KBM-7 (cell line): ENCODE measurements at places on chromosomes 7 and 10.

GRCh38 chr7:23133797-23134196, 28.2 kb downstream of the KLHL7 start:
- DNase-seq: no peak

GRCh38 chr10:30011956-30012647, 47.3 kb downstream of the JCAD start:
- no peak for DNase-seq

DNA sequence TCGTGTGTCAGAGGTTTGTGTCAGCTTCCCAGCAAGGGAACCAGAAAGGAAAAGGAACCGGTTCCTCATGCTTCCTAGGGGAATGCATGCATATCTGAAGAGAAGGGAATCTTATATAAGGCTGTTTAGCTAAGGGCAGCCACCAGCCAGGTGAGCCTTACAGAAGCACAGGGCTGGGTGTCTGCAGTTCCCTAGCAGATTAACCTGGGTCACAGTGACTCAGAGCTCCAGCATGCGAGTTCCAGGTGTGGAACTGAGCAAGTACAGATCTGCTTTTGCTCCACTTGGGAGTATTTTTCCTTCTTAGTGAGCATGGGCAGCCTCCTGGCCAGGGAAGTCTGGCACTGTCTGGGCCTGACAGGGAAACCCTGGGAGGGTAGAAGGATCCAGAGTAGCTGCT, 957 bp upstream of the ANKRD2 start:
- DNase-seq: no peak

DNA sequence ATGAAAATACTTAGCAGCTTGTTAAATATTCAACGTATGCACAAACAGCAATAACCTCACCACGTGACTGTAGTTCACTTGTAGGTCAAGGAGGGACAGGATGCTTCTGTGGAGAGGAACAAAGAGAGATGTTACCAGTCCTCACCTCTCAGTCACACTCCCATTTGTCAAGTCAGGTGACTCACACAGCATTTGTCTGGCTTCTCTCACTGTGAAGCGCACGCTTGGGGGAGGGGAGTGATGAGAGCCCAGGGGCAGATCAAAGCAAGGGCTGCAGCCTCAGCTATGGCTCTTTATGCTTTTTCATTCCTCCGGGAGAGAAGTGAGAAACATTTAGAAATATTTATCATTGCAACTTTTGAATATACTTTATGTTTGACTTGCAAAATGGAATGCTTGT, 2.9 kb upstream of the RBM20 start:
- DNase-seq: no peak

DNA sequence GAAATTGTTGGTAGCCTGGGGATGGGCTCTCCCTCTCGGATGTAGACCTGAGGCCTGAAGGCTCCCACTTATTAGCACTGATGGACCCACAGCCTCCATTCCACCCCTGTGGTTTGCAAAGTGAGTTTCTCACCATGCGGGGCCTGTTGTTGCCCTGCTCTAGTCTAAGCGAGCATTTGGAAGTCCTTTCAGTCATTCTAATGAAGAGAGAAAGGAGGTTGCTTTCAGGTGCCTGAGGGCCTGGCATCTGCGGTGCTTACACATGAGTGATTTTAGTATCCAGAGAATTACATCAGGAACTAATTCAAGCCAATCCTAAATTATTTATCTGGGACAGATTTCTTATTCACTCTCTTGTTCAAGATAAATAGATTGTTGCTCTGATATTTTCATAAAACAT, 61.6 kb downstream of the NAMPT start:
- no peak for DNase-seq

DNA sequence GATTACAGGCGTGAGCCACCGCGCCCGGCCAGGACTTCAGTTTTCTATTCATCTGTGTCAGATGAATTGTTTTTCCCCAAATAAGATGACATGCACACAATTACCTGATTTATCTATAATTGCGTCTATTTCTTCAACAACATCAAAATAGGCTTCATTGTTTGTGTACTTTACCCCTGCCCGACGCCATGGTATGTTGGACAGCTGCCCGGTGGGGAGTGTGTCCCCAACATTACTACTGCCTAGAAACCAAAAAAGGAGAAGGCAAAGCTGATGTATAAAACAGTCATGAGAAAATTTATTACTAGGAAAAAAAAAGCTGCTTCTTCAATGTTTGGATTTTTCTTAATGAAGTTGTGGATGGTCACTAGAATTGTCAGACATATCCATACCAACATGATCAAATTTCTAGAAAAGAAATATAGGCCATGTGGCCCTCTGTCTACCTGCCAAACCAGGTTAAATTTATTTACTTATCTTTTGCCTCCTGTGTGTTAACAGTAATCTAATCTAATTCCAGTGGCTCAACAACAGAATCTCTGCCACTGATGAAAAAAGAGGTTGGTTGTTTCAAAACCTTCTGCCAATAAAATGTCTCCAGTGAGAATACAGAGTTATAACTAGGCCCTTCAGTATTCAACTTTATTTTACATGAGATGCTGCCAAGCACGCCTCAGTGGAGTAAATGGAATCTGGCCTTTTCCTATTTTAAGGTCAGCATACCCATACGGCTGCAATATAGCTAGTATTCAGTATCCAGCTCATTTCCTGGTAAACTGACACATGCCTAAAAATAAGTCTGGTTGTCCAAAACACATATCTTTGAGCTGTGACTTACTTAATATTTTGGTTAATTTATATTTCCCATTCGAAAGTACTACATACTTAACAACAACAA, 16.5 kb downstream of the AP3M1 start:
- DNase-seq: no peak

DNA sequence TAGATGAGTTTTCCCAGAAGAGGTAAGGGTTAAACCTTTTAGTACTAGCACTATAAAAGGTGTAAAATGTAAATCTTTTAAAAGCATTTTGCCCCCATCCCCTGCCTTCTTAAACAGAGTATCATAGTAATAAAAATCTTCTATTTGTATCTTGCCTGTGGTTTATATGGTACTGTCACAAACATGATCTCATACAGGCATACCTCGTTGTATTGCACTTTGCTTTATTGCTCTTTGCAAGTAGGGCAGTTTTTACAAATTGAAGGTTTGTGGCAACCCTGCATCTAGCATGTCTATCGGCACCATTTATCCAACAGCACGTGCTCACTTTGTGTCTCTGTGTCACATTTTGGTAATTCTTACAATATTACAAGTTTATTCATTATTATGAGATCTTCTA, 198.8 kb upstream of the YAE1 start:
- DNase-seq: no peak

DNA sequence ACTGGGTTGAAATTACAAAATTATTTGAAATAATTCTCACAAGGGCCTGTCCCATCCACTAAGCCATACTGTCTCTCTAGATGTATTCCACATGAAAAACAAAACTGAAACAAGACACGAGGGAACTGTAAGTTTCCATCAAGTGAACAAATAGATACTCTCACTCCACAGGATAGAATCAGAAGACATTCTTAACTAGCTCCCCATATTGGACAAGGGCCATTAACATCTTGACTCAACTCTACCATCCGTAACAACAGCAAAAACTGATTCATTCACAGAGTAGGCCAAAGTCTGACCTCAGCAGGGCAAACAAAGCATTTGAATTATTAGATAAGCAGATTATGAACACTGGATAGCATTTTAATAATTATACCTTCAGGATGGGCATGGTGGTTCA, 29.1 kb downstream of the UBE2H start:
- DNase-seq: no peak

- no peak for DNase-seq
Observed at GRCh38 chr10:110843796-110844616, 27.7 kb upstream of the PDCD4 start.

GRCh38 chr10:79405221-79405994, 40.0 kb downstream of the ZCCHC24 start:
- DNase-seq: no peak

GRCh38 chr7:84368122-84368521, 173.5 kb upstream of the SEMA3A start:
- DNase-seq: no peak

DNA sequence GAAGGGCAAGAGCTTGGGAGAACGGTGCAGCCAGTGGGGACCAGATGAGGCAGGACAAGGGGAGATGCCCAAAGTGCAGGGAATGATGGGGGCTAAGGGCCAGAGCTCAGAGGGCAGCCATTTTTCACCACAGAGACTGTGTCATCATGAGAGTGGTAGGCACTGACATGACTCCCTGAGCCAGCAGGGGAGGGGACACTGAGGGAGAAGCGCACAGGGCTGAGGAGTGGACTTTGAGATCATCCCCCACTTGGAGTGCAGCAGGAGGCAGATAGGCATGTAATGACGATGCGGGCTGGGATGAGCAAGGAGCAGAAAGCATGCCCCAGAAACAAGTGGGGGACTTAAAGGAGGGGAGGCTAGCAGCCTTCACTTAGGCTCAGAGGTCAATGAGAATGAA, 5.2 kb upstream of the SMKR1 start:
- no peak for DNase-seq

- DNase-seq: no peak
Observed at GRCh38 chr10:75234683-75235374, 928 bp downstream of the COMTD1 start.

- DNase-seq: no peak
Observed at GRCh38 chr10:17536221-17536620, 81.0 kb downstream of the HACD1 start.

DNA sequence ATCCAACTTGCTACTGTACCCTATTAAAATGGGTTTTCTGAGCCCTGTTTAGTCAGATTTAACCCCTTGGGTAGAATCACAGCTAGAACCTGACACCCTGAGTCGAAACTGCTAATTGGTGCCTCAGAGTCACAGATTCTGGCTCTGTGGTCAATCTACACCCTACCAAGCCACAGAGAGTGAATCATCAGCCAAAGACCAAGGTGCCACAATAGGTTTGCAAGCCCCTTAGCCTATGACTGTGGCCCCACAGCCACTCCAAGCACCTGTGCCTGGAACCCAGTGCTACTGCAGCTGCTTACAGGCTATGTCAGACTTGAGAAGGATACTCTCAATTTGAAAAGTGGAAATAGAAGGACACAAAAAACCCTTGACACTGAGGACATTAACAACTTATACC, 202.8 kb upstream of the KCND2 start:
- DNase-seq: no peak

GRCh38 chr7:122544463-122544862, 154.5 kb downstream of the RNF133 start:
- peak; percentile 47 for DNase-seq

- no peak for DNase-seq
Observed at GRCh38 chr7:116842371-116842770, 20.0 kb upstream of the CAPZA2 start.

- DNase-seq: no peak
Observed at GRCh38 chr7:4665661-4666060, 16.4 kb upstream of the FOXK1 start.

GRCh38 chr7:4240042-4240441, 442.1 kb upstream of the FOXK1 start:
- DNase-seq: no peak

DNA sequence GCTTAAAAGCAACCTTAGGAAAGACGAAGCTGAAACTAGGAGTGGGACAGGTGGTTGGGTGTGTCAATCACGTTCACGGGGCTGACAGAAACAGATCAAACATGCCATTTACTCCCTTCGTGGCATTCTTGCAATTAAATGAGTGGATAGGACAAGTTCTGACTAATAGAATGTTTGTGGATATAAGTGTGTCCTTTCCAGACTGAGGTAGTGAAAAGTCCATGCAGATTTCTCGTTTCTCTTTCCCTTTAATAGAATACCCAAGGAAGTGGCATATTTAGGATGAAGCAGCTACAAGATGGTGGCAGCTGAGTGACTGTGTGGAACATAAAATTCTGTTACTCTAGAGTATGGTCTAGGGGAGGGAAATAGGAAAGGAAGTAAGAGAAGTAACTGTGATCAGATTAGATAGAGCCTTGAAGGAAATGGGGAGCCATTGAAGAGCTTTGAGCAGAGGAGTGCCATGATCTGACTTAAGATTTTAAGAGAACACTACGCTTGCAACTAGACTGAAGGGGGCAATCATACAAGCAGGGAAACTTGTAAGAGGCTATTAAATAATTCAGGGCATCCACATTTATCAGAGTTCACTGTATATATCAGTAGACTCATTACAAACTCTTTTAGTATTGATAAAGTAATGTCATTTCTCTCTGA, 46.3 kb upstream of the HYAL4 start:
- DNase-seq: no peak

DNA sequence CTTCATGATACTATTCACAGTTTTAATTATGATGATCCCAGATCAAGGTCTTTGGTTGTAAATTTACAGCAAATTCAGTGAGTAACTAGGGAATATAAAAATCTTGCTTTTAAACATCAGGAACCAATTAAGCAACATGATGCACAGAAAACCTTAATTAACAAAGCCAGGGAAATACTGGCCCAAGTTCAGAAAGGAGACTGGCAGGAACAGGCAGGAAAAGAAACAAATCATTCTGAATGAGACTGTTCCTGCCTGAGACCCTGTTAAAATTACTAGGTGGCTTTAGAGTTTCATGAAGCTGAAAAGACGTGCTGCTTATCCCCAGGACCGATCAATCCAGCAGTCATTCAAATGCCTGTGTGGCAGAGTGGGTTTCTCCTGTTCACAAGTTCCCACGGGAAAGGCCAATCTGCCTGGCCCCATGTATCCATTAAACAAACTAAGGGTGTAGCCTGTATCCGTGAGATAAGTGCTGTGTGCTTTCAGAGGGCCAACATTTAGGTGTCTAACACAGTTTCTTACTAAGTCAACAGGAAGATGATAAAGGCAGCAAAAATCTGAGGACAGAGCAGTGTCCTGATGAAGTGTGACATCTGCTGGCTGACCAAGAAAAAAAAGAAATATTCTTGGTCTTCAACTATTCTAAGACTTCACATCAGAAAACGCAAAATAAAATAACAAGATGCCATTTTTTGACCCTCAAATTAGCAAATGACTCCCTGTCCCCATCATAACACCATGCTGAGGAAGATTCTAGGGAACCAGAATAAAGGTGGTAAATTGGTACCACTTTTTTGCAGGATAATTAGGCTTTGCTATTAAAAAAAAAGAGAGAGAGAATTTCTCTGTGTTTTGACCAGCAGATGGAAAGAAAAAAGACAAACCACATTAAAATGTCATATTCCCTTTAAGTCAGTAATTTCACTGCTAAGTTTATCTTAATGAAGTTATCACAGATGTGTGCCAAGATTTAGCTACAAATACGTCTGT, 34.2 kb downstream of the PUS7 start:
- DNase-seq: peak; percentile 22
